ENCODE measurements at places on chromosomes 3 and 15. TPM values are rescaled to one million over a fixed set of nuclear protein-coding genes. Genes with fewer than 3 reads are reported as not detected.

- no peak for DNase-seq
These were observed 235.9 kb downstream of the GAP43 start for GRCh38 chr3:115859002-115859807.

DNA sequence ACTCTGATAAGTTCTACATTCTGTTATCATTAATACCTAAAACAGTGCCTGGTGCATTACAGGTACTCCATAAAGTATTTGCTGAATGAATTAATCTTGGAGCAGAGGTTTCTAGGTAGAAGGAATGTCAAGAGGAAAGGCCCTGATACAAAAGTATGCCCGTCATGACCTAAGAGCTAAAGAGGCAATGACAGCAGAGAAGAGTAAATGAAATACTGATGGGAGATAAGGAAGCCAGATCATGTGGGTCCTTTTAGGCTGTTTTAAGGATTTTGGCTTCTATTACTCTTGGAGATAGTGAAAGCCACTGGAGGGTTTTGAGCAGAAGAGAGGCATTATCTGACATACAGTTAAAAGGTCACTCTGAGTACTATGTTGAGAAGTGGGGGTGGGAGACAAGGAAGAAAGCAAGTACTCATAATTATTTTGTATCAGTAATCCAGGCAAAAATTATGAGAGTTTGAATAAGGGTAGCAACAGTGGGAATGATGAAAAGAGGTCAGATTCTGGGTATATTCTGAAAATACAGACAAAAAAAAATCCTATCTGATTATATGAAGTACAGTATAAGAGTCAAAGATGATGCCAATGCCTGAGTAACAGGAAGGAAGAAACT, 48.3 kb downstream of the DENND4A start:
- no peak for DNase-seq

- no peak for DNase-seq
These were observed 3.8 kb upstream of the ZNF385D start for GRCh38 chr3:21754839-21755238.

GRCh38 chr3:53253707-53254508, 1.9 kb downstream of the TKT start:
- no peak for DNase-seq

- no peak for DNase-seq
These were observed 4.8 kb downstream of the STOML1 start for GRCh38 chr15:73987250-73987649.

Gene TGFBR2
- 143 TPM for total RNA-seq

DNA sequence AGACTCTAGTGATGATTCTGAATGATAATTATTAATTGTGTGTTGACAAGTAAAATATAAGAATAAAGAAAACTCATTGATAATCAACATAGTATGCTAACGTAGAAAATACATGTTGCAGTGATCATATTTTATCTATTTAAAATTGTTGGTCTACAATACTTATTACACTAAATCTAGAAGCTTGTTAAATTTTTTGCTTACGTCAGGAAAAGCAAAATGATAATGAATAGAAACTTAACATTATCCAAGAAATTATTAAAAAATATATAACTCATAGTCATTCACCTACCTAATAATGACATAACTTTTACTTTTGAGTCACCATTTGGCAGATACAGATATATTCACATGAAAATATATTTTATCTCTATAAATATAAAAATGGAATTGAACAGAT, 984.1 kb downstream of the PLOD2 start:
- DNase-seq: no peak

DNA sequence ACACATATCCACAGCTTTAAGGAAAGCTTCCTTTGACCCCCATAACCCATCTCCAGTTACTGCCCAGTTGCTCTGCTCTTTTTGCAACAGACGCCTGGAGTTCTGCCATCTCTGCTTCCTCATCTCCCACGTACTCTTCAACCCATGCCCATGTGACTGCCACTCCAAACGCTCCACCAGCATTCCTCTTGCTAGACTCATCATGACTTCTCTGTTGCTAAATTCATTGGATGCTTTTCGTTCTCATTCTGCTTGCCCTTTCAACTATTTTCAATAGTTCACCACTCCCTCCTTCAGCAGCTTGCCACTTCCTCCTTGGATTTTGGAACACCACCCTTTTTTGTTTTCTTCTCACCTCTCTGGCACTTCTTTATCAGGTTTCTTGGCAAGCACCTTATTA, 2.7 kb upstream of the KNSTRN start:
- peak; percentile 29 for DNase-seq

GRCh38 chr3:63824309-63824708, 5.2 kb downstream of the C3orf49 start:
- DNase-seq: no peak

GRCh38 chr3:144106970-144107369, 135.3 kb downstream of the DIPK2A start:
- no peak for DNase-seq

Gene SOX2
- 0.33 TPM for total RNA-seq

Gene KNG1
- not detected for total RNA-seq

DNA sequence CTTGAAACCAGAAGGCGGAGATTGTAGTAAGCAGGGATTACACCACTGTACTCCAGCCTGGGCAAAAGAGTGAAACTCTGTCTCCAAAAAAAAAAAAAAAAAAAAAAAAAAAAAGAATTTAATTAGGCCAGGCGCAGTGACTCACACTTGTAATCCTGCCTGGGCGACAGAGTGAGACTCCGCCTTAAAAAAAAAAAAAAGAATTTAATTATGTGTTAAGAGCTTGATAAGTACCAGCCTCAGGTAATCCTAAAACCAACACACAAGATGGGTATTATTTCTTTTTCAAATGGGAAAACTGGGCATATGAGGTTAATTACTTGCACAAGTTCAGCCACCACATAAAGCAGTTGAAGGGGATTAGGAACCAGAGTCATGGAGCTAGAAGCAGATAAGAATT, 49.0 kb downstream of the PBRM1 start:
- no peak for DNase-seq

DNA sequence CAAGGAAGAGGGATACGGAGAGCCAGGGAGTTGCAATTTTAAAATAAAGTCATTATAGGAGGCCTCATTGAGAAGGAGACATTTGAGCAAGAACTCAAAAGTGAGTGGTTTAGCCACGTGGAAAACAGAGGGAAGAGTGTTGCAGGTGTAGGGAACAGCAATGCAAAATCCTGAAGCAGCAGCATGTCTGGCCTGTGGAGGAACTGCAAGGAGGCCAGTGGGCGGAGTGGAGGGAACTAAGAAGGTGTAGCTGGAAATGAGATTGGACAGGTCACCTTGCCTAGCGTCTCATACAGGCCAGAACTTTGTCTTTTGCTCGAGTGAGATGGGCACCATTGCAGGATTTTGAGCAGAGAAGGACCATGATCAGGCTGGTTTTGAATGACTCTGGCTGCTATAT, 34.9 kb downstream of the SAXO2 start:
- DNase-seq: no peak

Measured in body of pancreas (tissue), 4 donors.